HT1080 (cell line): ENCODE measurements at places on chromosomes 1 and 21. TPM values are rescaled to one million over a fixed set of nuclear protein-coding genes. Genes with fewer than 3 reads are reported as not detected.

PROX1 gene
- total RNA-seq, result 0.06 TPM in 1 of 2 replicates, not detected in the other

F13B gene
- not detected in 2 replicates for total RNA-seq

C1orf210 gene
- total RNA-seq, result not detected in 2 replicates

EPHA2 gene
- 99.1 and 114 TPM in 2 replicates for total RNA-seq

LRRN2 gene
- 0.06 and 0.07 TPM in 2 replicates for total RNA-seq

- DNase-seq, result no peak
These were observed 72.4 kb upstream of the TMEM51 start for GRCh38 chr1:15081102-15081501.

- DNase-seq, result no peak
These were observed 3.5 kb upstream of the UTS2 start for GRCh38 chr1:7856345-7856744.

- DNase-seq, result no peak
These were observed 207.8 kb upstream of the NRIP1 start for GRCh38 chr21:15272591-15272990.

DNA sequence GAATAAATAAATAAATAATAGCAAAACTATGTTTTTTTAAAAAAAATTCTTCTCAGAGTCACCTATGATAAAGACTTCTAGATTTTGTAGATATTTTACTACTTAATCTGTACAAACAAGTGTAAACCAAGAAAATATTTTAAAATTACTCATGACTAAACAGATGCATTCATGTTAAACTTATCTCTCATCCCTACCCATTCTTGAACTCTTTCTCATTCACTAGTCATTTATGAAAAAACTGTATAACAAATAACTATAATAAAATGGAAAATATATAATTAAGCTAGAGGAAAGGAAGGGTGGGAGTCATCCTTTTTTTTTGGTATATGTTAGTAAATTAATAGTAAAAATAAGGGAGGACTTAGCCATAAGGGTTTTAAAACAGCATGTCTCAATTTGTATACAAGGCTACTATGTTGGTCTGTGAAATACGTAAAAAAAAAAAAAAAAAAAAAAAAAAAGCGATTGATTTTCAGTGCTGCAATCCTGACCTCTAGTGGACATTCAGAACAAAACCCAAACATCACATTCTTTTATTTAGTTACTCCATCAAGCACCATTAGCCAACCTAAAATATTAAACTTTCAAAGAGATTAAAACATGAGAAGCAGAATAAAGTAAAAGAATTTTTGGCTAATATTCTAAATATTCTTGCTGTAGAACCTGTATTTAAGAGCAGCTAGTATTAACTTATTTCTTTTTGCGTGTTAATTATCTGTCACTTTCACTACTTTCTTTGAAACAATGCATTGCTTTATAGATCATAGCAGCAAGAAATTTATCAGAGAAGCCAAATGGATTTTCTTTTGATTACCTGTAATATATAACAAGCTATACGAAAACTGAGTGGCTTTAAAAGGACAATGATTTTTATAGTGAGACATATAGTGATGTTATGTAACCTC, 255.8 kb upstream of the CACYBP start:
- DNase-seq, result peak; percentile 39

DNA sequence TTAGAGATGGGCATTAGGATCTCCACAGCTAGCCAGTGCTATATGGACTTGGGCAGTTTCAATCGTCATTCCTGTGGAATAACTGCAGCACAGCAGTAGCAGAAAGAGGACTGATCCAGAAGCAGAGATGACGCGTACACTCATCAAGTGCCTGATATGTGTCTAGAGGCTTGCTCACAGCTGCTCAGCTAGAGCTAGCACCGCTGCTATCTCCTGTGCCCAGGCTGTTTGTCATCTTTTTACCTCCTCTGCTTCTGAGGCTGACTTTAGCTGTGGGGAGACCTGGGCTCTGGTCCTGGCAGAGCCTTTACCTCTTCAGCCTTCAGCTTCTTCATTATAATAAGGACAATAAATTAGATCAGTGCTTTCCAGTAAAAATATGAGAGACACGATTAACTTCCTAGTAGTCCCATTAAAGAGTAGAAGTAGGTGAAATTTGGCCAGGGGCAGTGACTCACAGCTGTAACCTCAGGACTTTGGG, 5.3 kb downstream of the TENT5C start:
- no peak for DNase-seq

DNA sequence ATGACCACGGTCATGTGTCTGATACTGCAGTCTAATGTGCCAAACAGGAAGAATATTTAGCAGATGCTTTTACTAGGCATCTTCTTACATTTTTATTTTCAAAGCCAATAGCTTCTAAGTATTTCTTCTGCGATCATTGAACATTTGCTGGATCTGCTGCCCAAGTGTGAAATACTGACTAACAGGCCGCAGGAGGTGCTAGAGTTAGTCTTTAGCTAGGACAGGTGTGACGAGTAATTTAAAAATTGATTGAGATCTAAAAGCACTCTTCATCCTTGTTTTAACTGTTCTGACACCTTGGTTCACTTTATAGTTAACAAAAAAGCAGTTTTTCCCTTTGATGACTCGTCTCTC, 748 bp upstream of the FAM78B start:
- peak; percentile 39 for DNase-seq

- DNase-seq, result no peak
These were observed 22.9 kb downstream of the OVAAL start for GRCh38 chr1:180581635-180582039.

GRCh38 chr1:66505671-66506392, 28.1 kb upstream of the SGIP1 start:
- peak; percentile 60 for DNase-seq

- peak; percentile 39 for DNase-seq
These were observed 1.9 kb downstream of the YBX1 start for GRCh38 chr1:42684139-42684538.
